Stimulated activated CD4-positive, alpha-beta T cell treated with anti-CD3 and anti-CD28 coated beads, TNF-alpha, amount 100 ng/mL, for 24 hours (primary cell): ENCODE measurements at places on chromosomes 1 and 21.

- no peak for DNase-seq
These were observed 45.0 kb upstream of the SLC35F3 start for GRCh38 chr1:233859446-233859845.

- DNase-seq: no peak
These were observed 3.5 kb downstream of the IGSF9 start for GRCh38 chr1:159941591-159942560.

DNA sequence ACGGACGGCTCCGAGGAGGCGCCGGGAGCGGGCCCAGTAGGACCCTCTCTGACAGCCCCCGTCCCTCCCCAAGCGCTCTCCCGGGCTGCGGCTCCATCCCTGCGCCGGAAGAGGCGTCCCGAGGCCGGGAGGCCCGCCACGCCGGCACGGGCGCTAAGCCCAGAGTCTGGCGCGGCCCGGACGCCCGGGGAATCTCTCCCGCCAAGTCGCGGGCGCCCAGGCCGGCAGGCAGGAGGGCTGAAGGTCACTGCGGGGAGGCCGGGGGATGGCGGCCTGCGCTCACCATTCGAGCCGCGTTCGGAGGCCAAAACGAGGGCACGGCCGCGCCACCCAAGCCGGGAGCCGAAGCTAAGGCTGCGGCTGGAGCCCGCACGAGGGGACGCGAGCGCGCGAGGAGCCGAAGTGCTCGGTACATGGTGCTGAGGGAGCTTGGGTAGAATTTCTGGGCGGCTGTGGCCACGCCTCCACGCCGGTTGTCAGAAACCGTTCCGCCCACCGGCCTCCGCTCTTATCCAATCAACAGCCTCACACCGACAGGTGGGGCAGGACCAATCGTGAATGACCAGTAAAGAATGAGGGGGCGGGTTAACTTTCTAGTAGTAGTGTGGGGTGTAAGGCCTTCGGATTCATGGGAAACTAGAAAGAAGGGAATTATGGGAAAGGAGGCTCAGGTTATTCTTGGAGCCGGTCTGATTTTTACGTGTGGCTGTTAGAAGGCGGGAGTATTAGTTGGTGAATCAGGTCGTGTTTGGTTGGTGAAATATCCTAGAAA, at the start of gene FH:
FH (minus strand) TSS at position 448 of the 772 bp plus-strand sequence; CDS start at position 415, 33 bp downstream.
- peak; percentile 86 for DNase-seq

DNA sequence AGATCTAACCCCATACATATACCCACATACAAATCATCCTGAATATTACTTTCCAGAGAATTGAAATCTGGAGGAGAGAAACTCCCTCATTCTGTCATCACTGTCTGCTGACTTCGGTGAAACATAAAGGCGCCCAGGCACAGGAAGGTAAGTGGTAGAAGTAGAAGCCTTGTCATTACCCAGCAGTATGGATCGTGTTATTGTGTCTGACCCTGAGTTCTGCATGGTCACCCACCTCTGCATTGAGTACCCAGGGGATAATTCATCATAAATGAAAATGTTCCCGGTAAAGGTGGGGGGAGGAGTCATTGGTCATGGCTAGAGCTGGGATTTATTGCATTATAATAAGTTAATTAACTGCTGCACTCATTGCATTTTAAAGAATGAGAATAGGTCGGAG, 342.6 kb upstream of the PKN2 start:
- no peak for DNase-seq

DNA sequence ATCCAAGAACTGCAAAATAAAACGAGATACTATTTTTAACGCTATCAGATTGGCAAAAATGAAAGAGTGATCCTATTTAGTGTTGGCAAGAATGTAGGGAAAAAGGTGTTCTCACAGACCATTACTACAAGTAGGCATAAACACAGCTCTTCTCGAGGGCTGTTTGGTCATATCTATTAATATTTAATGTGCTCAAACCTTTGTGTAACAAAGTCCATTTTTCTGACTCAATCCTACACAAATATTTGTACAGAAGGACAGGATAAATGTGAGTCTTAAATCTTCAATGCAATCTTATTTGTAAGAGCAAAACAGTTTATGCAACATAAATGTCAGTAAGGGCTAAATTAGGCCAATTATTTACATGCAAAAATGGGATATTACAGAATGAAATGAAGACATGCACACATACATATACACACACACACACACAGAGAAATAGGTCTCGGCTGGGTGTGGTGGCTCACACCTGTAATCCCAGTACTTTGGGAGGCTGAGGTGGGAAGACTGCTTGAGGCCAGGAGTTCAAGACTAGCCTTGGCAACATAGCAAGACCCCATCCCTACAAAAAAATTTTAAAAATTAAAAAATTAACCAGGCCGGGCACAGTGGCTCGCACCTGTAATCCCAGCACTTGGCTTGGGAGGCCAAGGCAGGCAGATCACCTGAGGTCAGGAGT, 17.7 kb downstream of the DHCR24 start:
- DNase-seq: no peak
